Naive B cell (primary cell): ENCODE measurements at places on chromosomes 3 and 15. TPM values are rescaled to one million over a fixed set of nuclear protein-coding genes. Genes with fewer than 3 reads are reported as not detected.
A peak's percentile ranks its signal among the peaks of the same experiment; 100 is the strongest.

DNA sequence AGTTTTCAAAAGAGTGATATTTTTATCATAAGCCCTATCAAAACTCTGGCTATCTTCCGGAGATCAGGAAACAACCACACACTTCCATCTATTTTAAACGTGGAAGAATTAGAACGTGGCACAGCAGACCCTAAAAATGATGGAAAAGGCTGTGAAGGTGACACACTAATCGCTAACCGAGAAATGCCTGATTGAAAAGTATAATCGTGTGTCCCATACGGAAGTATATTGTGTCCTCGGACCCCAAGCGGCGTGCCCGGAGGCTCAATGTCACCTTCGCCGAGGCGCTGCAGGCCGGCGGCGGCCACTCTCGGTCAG is 642 bp downstream of the COX5A start:
- no peak for DNase-seq

- no peak for DNase-seq
Observed at GRCh38 chr15:56205061-56205876, 38.4 kb downstream of the RFX7 start.

GRCh38 chr3:127036209-127037020 is 53.5 kb downstream of the PLXNA1 start:
- no peak for DNase-seq

LINGO1 gene
- polyA plus RNA-seq, result not detected

RAB6B gene
- 0.17 TPM for polyA plus RNA-seq

APOD gene
- 0.25 TPM for polyA plus RNA-seq

DNA sequence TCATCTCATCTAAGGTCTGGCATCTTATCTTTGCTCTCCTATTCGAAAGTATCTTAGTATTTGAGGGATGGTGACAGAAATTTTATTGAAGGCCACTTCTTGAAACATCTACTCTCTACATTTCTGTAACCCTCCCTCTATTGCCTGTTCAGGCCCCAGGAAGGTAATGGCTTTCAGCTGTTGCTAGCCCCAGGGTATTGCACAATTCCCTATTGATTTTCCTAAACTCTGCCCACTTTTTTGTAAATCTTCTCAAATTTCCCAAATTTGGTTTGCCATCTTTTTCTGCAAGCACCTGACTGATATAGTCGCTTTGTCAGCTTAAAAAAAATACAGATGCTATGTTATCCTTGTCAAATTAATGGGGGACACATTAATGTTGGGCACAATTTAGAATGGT is 242.1 kb downstream of the RAP2B start:
- DNase-seq, result no peak

- no peak for DNase-seq
Observed at GRCh38 chr15:64156652-64157331, 5.3 kb downstream of the SNX22 start.

DGKG gene
- 0.30 TPM for polyA plus RNA-seq

GOLGA8M gene
- not detected for polyA plus RNA-seq

- DNase-seq, result no peak
Observed at GRCh38 chr3:122497425-122497824, 17.3 kb downstream of the KPNA1 start.

ABHD17C gene
- polyA plus RNA-seq, result 0.37 TPM

IL17RD gene
- polyA plus RNA-seq, result not detected

IP6K2 gene
- polyA plus RNA-seq, result 69.1 TPM

- no peak for DNase-seq
Observed at GRCh38 chr3:110929816-110930215, 141.8 kb upstream of the NECTIN3 start.

TNFAIP8L3 gene
- not detected for polyA plus RNA-seq

- no peak for DNase-seq
Observed at GRCh38 chr3:79973917-79974595, 206.3 kb upstream of the ROBO1 start.

PCOLCE2 gene
- not detected for polyA plus RNA-seq

FMN1 gene
- polyA plus RNA-seq, result 0.53 TPM

DNA sequence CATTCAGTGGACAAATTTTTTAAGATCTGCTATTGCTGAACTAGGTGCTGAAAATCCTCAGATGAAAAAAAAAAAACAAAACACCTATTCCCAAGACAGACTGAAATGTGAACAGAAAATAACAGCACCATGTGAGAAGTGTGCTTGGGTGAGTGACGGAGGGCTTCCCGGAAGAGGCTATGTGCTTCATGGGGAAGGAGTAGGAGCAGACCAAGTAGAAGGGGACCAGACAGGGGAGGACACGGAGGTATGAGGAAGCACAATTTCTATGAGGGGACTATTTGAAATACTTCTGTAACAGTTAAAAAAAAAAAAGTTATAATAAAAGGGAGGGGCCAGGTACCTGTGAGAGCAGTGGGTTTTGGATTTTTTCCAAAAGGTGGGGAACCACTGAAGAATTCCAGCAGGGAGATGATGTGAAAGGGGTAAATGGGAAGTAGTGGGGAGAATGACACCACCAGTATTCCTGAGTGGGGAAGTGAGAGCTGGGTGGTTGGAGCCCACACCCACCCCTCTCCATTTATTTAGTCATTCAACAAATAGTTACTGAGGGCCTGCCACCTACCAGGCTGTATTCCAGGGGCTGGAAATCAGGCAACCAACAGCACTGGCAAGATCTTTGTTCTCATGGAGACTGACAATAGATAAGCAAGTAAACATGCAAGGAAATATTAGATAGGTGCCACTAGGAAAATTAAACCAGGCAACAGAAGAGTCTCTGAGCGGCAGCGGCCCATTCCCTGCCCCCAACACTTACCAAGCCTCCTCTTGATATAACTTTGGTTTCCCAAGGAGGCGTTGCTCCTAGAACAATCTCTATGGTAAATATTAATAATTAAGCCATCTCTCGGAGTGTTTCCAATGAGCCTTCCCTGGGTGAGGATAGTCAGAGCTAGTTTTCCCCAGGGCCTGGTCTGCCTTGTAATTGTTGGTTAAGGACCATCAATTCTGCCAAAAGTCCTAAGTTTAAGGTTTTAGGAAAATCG is 3.8 kb upstream of the USP3 start:
- no peak for DNase-seq

DNA sequence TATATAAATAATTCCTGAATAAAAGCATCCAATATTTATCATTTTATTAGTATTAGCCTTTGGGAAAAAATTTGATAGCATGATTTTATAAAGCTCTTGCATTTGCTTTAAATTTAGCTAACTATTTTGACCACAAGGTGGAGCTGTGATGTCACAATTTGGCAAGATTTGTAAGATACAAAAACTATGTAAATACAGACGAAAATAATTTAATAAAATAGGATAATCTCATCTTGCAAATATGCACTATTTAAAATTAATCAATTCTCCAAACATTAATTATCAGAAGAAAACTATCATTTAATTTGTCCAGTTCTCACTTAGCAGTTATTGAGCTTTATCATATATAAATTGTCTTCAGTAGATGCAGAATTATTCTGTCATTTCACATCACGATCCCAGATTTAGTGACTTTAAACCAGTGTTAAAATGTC is 95.4 kb downstream of the PLOD2 start:
- DNase-seq, result no peak

CLSTN2 gene
- not detected for polyA plus RNA-seq

HTR3E gene
- polyA plus RNA-seq, result not detected

GRCh38 chr15:84955089-84955848 is 26.4 kb upstream of the PDE8A start:
- peak; percentile 26 for DNase-seq

- DNase-seq, result no peak
Observed at GRCh38 chr15:90529011-90529370, 732 bp upstream of the CRTC3 start.

- DNase-seq, result no peak
Observed at GRCh38 chr3:188217726-188218125, 63.8 kb downstream of the LPP start.

GRCh38 chr3:13497386-13497785 is 17.3 kb downstream of the HDAC11 start:
- DNase-seq, result no peak

HSPBAP1 gene
- 8.6 TPM for polyA plus RNA-seq

LRRC31 gene
- not detected for polyA plus RNA-seq

CDC25A gene
- polyA plus RNA-seq, result not detected

DNA sequence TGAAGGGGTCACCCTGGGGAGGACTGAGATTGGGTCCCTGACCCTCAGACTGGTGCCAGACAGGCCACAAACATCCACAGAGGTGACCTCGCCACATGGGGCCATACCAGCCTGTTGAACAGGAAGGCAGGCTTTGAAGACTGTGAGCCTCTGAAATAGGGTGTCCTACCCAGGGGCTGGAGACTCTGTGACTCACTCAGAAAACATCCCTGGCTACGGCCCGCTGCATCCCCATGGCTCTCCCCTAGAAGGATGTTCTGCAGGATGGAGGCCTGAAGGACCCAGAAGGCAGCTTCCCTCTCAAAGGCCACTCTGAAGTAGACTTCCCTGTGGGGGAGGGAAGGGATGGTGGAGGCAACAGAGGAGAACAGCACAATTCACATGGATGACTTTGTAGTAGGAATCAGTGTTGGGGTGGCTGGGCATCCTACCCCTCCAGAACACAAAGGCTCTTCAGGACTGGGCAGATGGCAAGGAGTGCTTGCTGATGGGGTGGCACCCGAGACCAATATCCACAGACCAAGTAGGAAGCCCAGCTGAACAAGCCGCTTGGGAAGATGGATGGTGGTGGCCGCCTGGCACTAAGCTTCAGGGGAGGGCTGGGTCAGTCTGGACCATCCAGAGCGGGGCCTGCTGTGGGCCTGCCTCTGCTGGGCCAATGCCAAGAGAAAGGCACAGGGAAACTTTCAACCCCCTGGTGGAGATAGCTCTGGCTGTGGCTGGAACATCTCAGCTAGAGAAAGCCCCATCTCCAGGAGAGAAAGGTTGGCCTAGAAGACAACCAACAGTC is 37.6 kb upstream of the DUSP7 start:
- no peak for DNase-seq

DNA sequence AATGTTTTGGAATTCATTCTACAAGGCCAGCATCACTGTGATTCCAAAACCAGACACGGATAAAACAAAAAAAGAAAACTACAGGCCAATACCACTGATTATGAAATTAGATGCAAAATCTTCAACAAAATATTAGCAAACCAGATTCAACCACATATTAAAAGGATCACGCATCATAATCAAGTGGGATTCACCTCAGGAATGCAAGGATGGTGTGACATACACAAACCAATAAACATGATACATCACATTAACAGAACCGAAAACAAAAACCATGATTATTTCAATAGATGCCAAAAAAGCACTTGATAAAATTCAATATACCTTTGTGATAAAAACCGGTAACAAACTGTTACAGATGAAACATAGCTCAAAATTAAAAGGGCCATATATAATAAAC is 48.9 kb downstream of the DLG1 start:
- no peak for DNase-seq

DNA sequence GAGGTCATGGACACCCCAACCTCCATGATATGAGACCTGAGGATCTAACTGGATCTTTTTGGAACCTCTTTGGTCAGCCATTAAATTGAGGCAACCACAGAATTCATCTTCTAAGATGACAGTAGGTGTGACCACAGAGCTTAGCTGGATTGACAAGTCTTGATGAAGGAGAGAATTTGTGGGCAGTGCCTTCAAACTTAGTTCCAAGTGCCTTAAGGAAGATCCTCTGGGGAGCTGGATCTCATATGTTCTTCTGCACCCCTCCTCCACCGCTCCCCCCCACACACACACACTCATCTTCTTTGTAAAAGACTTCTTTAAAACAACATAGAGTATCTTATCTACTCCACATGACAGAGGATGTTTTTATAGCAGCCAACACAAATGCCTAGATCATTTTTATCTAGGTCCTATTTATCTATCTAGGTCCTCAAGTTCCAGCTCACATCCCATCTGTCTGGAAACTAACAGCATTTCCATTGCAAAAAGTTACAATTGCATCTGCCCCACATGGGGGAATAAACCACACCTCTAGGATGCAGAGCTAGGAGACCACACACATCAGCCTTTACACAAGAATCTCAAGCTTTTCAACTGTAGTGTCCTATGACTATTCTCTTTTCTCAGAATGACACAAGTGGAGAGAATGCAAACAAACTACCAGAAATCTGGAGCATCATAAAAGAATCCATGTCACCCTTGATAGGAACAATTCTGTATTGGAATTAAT is 37.4 kb downstream of the WWTR1 start:
- DNase-seq, result no peak

DCLK3 gene
- not detected for polyA plus RNA-seq

RYK gene
- polyA plus RNA-seq, result 9.0 TPM

SHC4 gene
- polyA plus RNA-seq, result not detected
